Stimulated activated CD8-positive, alpha-beta memory T cell treated with anti-CD3 and anti-CD28 coated beads, Interleukin-4, amount 100 ng/mL, for 1 hour (primary cell): ENCODE measurements at places on chromosomes 7 and 10.

DNA sequence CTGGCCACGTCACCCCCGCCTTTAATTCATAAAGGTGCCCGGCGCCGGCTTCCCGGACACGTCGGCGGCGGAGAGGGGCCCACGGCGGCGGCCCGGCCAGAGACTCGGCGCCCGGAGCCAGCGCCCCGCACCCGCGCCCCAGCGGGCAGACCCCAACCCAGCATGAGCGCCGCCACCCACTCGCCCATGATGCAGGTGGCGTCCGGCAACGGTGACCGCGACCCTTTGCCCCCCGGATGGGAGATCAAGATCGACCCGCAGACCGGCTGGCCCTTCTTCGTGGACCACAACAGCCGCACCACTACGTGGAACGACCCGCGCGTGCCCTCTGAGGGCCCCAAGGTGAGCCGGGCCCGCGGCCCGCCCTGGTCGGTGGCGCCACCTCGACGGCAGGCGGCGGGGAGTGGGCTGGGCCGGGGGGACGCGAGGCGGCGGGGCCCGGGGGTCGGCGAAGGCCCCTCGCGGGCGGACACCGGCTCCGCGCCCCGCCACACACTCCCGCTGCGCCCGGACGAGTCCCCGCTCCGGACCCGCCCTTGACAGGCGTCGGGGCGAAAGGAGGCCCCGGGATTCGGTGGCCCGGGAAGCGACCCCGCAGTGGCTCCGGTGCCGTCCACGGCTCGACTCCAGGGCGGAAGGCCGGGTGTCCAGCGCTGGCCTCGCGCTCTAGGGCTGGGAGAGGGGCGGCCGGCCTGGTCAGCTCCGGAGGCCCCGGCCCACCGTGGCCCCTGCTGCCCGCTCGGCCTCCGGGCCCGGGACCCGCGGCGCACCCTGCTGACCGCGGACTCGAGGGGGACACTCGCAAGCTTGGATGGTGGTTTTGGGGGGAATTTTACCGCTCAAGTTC lies 557 bp downstream of the BAG3 start:
- DNase-seq, result no peak

DNA sequence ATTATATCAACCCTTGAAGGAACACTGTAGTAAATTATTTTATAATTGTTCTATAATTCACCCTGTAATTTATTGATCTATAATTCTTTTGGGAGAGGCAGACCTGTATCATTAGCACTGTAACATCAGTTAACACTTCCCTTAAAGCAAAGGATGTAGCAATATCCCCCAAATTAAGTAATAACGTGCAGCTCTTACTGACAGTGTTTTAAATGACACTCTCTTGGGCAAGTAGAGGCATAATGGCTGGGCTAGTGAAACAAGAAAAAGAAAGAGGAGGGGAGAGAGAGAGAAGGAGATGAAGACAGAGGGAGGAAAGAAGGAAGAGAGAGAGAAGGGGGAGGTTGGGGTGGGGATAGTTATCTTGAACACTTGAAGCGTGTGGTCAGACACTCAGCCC lies 161.0 kb upstream of the RNF32 start:
- no peak for DNase-seq

DNA sequence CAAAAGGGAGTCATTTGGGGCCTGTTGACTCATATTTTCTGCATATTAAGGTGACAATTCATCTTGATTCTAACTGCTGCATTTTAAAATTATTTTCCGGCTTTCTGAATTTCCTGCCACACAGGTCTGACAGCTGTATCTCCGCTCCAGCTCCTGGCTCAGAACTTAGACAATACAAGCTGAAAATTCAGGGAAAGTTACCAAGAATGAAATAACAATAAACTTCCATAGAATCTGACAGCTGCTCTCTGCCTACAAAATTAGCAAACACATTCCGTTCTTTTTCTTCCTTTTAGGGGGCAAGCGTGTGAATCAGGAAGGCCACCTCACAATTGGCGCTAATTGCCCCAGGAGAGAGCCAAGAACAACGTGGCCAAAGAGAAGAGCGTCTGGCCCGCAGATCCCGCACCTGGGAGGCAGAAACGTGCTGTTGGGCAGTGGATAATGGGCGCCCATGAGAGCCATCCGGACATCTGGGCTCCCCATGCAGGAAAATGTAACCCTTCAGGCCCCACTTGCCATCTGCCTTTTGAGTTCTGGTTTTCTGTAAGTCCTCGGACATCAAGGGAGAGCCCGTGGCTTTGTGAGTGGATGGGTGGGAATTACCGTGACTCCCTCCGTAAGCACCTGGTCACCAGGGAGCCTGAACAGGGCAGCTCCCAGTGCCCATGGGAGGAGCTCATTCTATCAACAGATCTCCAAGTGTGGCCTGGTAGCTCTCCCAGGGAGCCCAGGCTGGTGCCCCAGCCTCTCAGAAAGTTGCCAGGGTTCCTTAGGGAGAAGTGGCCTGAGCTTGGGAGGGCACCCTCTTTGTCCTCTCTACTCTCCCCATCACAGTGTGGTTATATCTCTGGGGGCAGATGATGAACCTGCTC lies 5.0 kb downstream of the CLRN3 start:
- DNase-seq, result no peak

DNA sequence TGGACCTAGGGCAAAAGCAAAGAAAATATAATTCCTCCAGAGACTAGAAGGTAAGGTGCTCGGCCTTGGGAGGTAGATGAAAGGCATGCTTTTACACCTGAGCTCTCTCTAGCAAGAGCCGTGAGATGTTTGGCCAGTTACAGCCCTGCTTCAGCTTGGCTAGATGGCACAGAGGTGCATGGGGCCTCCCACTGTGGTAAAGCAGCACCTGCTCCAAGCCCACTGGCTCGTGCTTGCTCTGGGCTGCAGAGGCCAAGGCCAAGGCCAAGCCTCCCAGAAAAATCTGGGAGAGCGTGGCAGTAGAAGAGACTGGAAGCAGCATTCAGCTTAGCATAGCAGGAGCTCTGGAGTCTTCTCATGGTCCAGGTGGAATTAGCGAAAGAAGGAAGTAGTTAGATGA lies 31.0 kb upstream of the OPALIN start:
- no peak for DNase-seq

DNA sequence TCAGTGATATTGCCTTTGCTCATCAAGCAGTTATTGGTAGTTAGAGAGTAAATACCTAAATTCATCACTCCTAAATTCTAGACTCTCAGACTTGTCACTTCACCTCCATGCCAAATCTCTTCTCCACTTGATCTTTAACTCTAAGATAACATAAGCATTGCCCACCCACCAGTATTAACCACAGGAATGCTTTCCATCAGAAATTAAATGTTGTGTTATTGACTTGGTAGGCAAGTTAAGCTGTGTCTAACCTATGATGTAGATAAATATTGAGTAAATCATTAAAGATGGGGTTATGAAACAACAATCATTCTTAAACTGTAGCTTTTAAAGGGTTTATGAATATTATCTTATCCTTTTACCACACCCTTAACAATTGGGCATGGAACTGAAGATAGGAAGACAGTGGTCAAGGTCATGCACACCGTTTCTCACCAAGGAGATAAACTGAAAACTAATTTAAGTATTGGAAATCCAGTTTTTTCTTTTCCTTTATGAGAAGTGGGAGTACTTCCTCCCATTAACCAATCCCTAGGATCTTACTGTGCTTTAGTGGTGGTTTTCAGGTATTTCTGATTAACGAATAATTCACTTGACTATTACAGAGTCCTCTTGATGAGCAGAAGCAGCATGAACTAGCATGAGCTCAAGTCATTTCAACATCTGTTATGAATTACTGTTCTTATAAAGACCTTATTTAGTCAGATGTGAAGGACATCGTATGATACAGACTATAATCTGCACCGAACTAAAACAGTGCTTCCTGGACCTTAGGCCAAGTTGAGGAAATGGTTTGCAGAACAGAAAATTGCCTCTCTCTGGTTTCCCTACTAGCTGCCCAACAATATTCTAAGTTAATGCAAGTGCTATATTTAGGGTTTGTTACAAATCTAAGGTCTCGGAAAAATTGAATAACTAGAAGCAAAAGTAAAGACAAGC lies 142.0 kb downstream of the LCOR start:
- no peak for DNase-seq

GRCh38 chr7:14377646-14378266 lies 388.3 kb upstream of the ETV1 start:
- no peak for DNase-seq

- DNase-seq, result no peak
Observed at GRCh38 chr7:84790882-84791281, 396.0 kb downstream of the SEMA3D start.

DNA sequence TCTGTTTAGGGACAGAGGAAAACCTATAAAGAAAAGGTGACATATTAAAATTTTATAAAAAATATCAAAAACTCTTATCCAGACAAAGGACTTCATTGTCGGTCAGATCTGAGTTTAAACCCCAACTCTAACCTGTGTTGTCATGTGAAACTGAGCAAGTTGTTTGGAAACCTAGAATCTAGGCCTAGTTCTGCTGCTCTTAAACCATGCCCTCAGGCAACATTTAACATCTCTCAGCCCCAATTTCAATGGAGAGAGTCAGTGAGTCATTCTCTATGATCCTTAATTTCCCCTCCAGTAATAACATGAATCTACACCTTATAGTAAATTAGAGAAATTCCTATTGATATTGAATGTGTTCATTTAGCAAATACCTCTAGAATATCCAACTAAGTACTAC lies 192.3 kb downstream of the IMMP2L start:
- DNase-seq, result no peak

DNA sequence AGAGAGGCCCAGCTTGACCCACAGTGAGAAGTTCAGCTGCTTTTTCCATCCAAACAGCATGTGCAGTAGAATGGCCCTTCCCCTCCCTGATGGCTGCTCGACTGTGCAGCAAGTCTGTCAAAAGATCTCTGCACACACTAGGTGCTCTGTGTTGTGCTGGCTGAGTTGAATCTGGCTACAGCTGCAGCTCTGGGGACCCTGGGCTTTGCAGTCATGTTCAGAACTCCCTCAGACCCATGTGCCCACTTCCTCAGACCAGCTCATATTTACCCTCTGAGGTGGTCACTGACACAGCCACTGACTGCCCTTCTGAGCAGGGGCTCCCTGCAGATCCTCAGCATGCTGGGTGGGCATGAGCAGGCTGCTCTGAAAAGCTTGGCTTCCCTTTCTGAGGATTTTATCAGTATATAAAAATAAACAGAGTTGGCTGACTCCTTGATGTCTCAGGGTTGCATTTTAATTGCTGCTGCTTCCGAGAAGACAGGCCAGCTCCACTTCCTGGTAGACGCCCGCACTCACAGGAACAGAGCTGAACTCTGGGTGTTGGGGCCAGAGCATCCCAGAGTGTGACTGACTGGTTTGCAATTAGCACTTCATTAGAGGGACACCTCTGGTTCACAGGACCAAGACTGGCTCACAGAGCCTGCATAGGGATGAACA lies 507.9 kb downstream of the RPS24 start:
- DNase-seq, result no peak

GRCh38 chr7:150722431-150722931 lies 6.1 kb downstream of the GIMAP1 start:
- DNase-seq, result no peak

- no peak for DNase-seq
Observed at GRCh38 chr10:121600611-121601010, 2.4 kb upstream of the FGFR2 start.

GRCh38 chr10:103227416-103227815 lies 18.3 kb upstream of the RPEL1 start:
- DNase-seq, result no peak

DNA sequence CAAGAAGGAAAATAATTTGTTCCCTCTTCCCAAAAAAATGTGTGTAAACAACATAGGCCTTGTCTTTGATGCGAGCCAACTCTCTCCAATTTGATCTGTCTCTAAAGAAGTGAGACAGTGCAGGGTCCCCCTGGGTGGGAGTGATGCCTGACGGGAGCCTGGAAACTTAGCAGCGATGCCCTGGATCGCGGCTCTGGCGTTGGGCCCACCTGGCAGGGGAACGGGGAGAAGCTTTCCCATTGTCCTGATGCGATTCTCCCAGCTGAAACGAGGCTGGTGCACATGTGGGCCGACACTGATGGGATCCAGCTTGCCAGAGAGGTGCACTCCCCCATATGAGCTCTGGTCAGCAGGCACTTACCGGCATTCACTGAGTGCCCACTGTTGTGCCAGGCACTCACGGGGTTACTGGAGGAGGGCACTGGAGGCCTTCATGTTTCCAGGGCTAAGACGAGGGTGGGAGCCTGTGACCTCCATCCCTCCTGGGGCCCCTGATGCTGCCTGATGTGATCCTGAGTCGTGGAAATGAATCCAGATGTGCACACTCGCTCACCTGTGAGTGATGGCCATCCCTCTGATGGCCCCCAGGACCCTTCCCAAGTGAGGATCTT lies 132.8 kb downstream of the PTPN20 start:
- DNase-seq, result no peak

DNA sequence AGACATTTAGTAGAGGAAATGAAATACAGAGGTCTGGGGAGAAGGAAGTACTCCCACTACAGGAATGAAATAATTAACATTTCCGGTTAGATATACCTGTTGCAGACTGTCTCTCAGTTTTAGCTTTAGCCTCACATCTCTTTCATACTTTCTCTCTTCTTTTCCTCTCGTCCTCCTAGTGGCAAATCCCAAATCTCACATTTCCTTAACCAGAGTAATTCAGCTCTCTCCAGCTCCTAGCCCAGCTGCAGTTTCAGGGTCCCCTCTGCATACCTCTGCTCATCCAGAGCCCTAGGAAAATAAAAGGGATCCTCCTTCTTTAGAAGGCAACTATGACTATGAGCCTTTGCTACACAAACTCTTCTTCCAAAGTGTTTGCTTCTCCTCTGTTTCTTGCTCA lies 643.2 kb downstream of the PHTF2 start:
- no peak for DNase-seq

DNA sequence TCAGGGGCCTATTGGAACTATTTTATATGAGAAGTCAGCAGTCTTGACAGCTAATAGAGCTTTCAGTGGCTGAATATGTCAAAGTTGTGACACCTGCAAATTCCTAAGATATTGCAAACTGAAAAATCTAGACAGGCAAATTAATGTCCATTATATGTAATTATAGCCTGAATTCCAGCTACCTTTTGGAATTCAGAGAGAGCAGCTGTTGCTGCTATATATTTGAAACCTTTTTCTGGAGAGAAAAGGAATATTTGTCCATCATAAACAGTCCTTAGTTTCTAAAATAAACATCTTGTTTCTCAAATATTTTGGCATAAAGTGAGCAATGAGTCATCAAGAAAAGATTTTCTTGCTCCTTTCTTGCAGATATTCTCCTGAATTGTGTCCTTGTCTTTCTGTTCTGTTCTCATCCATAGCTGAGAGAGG lies 408.9 kb upstream of the SEMA3D start:
- DNase-seq, result no peak

- no peak for DNase-seq
Observed at GRCh38 chr10:8056378-8056777, 1.9 kb downstream of the GATA3 start.

DNA sequence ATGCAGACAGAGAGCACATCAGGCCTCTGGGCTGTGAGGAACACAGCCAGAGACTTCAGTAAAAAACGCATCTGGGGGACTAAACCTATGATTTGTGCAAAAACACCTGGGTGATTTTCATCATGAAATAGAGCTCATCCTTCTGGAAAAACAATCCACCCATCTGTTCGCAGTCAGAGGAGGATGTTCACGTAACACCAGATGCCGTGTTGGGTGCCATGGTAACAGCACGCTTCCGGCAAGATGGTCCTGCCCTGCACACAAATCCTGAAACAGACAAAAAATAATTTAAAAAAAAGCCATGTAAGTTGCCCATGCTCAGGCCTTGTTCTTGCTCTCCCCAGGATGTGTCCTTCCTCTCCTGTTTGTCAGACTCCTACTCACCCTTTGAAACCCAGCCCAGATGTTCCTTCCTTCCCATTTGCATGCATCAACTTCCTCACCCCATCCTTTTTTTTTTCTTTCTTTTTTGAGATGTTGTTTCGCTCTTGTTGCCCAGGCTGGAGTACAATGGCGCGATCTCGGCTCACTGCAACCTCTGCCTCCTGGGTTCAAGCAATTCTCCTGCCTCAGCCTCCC lies 28.3 kb upstream of the GNA12 start:
- no peak for DNase-seq

- DNase-seq, result no peak
Observed at GRCh38 chr10:9510626-9511025, 1456.1 kb downstream of the GATA3 start.
